ENCODE measurements at places on chromosomes 2 and 18. TPM values are rescaled to one million over a fixed set of nuclear protein-coding genes. Genes with fewer than 3 reads are reported as not detected.

Gene BMP10
- 0.44 TPM for total RNA-seq

Gene CCDC85A
- total RNA-seq: 6.7 TPM

Gene GTF2A1L
- 0.43 TPM for total RNA-seq

Gene REL
- total RNA-seq: 3.3 TPM

Gene BZW1
- 705 TPM for total RNA-seq
